Mucosa of descending colon (tissue), 3 donors: ENCODE measurements at places on chromosomes 6 and 20.

GRCh38 chr20:48411919-48412522, 415.8 kb downstream of the PREX1 start:
- DNase-seq: no peak

DNA sequence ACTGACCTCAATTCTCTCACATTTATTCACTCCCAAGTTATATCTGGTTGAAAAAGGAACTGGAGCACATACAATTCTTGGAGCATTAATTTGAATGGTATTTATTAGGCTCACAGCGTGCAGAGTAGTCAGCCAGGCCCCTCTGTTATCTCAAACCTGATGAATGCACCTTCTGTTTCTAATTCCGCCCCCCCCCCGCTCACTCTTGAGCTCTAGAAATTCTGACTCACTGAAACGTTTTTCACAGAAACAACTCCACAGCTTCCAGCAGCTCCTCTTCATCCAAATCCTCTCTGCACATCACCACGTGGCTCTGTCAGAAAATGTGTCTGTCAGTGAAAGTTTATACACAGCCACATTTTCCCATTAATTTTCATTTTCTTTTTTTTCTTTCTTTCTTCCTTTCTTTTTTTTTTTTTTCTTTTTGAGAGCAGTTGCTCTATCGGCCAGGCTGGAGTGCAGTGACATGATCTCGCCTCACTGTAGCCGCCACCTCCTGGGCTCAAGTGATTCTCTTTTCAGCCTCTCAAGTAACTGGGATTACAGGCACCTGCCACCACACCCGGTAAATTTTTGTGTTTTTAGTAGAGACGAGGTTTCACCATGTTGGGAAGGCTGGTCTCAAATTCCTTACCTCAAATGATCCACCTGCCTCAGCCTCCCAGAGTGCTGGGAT, 109.4 kb downstream of the TBXT start:
- no peak for DNase-seq

DNA sequence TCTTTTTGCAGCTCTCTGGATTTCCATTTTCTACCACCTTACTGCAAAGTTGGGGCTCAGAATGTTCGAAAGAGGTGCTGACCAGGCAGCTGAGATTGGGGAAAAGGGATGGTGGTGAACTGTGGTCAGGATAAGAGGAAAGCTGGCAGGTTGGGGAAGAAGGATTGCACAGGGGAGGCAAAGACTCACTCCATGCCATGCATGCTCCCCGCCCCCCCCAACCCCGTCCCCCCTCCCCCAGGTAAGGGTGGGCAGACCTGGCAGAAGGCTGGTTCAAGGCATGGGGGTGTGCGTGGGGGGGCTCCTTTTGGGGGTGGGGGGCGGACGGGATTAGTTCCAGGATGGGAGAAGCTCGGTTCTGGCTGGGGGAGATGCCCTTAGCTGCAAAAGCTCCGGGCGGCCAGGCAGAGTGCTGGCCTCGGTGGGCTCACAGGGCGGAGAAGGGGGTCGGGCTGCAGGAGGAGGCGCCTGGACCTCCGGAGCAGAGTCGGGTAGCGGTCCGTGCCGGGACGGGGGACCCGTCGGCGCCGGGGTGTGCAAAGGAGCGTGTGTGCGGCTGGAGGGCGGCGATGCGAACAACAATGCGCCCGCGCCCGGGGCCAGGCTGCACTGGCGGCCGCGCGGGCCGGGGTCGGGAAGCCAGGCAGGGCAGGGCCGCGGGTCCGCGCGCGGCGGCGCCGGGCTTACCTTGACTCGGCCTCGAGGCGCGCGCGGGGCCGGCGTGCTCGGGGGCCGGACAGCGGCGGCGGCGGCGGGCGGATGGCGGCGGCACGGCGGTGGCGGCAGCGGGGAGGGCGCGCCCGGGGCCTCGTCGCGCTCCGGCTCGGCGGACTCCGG, 880 bp downstream of the ADNP start:
- peak; percentile 68 for DNase-seq

DNA sequence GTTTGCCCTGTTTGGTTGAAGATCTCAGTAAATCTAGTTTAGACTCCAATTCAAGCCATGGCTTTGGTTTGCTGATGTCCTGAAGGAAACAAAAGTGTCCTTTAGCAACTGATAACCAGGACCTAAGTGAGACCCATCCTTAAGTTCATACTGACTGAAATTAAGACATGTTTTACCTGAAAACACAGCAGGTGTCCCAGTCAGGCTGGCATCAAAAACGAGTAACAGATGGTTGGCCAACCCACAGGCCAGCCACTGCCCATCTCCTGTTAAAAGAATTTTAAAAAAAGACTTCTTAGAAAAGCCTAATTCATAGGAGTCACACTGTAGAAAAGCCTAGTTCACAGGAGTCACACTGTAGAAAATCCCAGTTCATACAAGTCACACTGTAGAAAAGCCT, 58.3 kb downstream of the WDR27 start:
- DNase-seq: no peak

DNA sequence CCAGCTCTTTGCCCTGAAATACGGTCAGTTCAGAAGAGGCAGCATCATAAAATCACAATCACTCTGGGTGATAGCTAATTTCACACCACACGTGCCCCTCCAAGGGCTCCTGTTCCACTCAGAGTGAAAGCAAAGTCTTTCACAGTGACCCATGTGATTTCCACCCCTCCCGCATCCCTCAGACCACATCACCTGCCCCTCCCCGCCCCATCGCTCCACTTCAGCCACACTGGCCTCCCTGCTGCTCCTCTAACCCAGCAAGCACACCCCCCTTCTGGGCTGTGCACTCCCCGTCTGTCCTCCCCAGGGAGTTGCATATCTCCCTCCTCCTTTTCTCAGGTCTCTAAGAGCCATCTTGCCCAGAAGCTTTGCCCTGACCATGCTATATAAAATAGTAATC, 74.5 kb downstream of the PSMG4 start:
- DNase-seq: no peak

GRCh38 chr6:52304983-52305390, 20.4 kb upstream of the MCM3 start:
- no peak for DNase-seq

DNA sequence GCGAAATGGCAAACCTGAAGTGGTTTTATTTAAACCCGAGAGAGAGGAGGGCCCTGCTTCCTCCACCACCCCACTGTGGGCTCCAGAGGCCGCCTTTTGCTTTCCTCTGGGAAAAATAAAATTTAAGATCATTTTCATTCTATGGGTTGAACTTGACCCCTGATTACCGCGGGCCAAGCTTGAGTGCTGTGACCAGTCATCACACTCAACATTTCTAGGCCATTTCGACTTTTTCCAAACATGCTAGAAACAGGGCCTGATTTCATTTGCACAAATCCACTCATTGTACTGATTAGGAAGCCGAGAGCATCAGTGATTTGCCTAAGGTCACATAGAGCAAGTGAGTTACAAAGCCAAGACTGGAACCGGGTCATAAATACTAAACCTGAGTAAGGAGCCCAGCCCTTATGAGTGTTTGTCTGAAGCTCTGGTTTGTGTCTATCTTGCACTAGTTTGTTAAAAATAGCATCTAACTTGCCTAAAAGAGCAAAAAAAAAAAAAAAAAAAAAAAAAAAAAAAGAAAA, 179.7 kb downstream of the DLL1 start:
- DNase-seq: no peak

- no peak for DNase-seq
These were observed 4.9 kb upstream of the PACSIN1 start for GRCh38 chr6:34460796-34461507.

DNA sequence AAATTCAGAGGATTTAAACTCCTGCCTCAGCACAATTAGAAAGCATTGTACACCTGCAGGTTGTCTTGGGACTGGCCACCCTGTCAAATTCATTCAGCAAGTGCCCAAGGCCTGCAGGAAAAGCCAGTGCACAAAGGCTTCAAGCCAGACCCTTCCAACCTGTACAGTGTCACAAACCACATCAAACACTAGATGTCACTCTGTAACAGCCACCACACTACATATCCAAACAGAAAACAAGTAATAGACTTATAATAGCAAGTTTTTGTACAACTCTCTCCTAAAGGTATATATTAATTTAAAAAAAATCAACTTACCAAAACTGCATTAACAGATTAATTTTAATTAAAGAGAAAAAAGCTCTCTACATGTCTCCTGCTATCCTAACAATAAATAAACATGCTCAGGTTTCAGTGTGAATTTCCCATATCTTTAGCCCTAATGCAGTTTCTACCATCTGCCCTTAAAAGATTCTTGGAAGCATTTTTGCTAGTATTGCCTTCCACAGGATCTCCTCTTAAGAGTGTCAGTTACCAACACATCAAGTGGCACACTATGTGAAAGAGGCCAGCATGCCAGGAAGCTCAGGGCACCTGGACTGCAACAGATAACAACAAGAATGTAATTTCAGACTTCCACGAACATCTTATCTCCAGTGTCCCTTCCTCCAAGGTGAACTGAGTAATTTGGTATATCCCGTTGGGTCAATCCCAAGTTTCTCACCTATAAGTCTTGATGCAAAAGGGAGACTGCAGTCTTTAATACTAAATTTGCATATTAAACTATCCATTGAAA, 47.5 kb downstream of the RALGAPA2 start:
- DNase-seq: peak; percentile 37

DNA sequence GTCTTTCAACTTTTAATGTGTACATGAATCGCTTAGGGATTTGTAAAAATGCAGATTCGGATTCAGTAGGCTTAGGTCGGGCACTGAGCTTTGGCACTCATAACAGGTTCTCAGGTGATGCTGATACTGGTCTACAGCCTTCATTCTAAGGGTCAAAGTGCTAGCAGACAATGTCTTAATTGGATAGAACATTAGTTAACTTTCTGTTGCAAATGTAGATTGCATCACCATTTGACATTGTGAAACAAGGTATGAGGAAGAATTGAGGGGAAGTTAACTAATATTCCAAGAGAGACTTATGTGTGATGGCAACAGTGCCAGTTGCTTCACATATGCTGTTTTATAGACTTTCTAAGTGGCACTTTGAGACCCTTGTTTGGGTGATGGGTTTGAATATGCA, 86.9 kb downstream of the MLIP start:
- no peak for DNase-seq
